Esophagus squamous epithelium (tissue), 5 donors: ENCODE measurements at places on chromosomes 2 and 18.

DNA sequence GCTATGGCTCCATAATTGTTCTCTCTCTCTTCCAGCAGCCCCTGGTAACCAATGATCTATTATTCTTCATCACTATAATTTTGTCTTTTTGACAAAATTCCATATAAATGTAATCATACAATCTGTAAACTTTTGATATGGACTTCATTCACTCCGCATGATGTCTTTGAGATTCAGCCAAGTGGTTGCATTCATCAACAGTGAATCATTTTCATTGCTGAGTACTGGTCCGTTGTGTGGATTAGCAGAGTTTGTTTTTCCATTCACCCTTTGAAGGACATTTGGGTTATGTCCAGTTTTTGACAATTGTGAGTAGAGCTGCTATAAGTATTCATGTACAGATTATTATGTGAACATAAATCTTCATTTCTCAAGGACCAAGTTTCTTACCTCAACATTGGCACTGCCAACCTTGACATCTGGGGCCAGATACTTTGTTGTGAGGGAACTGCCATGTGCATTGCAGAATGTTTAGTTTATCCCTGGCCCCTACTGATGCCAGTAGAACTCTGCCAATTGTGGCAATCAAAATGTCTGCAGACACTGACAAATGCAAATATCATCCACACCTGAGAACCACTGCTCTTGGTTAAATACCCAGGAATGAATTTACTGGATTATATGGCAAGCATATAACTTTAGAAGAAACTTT, 48.4 kb upstream of the BCL2L11 start:
- DNase-seq = no peak

- DNase-seq = no peak
Measured at GRCh38 chr2:240915526-240916341, 9.6 kb downstream of the CROCC2 start.

- no peak for DNase-seq
Measured at GRCh38 chr2:234630801-234631261, 133.9 kb upstream of the ARL4C start.

GRCh38 chr2:18516112-18516511, 44.3 kb downstream of the RDH14 start:
- no peak for DNase-seq

- no peak for DNase-seq
Measured at GRCh38 chr2:218465987-218466633, 47.2 kb downstream of the VIL1 start.

DNA sequence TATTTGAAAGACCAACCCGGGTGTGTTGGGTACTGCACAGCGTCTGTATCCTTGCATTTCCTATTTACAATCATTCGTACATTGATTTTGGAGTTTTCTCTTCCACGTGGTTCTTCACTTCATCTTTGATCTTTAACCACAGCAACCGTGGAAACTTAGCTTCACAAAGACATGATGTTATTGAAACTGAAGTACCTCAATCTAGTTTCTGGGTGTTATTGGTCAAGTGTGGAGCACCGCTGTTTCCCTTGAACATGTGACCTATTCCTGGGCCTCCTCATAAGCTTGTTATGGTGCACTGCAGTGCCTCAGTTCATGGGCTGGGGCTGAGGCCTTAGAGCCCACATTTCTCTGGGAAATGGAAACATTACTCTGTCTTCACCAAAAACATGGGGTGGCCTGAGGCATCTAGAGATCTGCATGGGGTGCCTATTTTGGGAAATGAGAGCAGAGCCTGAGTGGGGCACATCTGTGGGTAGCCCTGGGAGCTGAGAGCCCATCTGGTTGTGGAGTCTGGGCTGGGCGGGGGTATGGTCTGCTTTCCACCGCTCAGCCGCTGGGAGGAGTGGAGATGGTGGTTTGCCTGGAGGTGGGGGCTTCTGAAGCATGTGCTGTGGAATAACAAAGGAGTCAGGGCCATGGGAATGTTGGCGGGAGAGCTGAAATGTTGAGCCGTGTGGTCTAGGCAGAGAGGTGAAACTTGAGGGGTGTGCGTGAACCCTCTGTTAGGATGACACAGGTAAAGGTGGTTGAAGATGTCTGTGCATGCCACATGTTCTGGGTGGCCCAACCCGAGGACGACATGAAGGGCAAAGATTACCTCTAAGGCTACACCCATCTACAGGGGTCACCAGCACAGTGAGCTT, 37.4 kb downstream of the ZNF236 start:
- DNase-seq = no peak

DNA sequence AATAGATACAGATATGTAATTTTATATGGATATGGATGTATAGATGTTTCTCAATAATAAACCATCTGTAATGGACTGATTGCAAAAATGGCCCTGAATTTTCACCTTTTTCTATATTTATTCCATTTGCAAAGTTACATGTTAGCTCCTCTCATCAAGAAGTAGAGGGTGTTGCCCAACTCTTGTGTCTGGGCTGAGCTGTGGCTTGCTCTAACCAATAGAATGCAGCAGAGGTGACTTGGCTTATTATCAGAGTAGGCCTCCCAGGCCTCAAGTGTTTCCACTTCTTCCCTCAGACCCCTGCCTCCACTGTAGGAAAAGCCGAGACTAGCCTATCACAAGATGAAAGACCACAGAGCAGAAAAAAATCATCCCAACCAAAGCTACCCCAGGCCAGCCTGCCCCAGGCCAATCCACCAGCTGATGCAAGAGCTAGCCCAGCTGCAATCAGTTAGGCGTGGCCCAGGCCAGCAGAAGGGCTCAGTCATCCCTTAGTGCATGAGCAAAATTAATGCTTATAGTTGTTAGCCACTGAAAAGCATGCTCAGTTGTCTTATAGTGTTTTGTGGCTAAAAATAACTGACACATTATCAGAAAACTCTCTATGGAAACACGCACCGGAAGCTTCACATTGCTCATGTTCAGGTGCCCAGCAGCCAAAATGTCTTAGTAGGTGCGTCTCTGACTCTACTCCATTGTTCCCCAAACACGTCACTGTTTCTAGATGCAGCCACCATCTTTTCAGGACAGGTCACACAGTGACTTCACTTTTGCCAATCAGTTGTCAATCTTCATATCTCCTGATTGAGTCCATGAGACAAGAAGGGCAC, 464.0 kb downstream of the FBXO15 start:
- no peak for DNase-seq

DNA sequence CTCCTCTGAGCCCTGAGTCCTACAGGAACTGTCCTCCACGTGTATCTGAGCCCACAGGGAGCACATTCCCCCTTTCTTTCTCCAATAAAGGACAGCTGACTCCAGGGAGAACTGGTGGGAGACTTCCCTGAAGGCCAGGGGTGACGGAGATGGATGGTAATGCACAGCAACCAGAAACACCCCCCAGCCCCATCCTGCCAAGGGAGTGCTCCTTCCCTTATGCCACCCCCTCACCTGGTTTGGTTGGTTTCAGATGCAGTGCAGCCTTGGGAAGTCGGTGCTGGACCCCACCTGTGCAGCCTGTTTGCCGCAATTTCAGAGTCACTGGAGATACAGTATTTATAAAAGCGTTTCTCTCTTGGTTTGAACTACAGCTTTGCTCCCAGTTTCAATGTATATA, 24.0 kb downstream of the GPR55 start:
- DNase-seq = no peak

DNA sequence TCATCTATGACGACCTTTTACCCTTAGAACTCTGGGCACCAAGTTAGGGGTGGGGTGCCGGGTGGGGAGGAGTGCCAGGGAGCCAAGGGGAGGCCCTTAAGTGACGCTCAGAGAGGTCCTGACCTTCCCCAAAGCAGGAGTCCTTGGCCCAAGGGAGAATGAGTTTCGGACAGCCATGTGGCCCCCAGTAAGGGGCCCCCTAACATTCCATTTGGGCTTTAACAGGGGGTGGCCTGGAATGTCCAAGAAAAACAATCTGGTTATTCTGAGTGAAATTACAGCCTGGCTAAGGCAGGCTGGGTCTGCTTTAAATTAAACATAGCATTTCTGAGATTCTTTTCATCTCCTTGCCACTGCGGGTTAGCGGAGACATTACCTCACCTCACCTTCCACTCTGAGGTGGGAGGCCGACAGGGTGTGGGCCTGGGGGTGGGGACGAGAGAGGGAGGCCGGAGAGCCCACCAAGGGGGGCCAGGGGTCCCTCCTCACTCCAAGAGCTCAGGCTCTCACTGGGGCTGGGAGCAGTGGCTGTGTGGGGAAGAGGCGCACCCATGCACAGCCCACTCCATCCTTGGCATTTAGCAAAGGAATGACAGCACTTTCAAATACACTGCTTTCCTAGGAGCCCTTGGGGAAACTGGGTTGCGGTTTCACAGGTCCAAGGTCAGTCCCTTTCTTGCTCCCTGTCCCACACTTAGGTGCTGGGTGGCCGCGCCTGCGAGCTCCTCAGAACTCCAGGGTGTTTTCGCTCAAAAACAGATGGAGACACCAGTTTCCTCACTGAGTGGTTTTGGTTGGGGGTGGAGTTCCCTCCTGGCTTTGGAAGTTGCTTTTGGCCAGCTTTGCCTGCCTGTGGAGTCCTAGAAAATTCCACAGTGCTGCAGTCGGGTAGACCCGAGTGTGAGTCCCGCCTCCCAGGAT, 107.4 kb downstream of the POLR1A start:
- DNase-seq = no peak

DNA sequence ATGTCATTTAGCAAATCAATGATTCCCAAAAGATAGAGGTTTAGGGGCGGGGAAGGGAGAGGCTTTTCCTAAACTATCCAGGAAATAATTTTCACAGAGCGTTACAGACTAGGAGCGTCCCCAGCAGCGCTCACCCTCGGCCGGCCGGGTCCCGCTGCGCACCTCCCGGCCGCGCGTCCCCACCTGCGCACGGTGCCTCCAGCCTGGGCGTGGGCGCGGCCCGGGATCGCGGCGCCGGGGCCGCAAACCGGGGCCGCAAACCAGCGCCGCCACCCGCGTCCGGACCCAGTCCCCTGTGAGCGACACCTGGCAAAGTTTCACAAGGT, 684 bp upstream of the ZCCHC2 start:
- DNase-seq = no peak

GRCh38 chr2:88048541-88048940, 7.0 kb downstream of the KRCC1 start:
- DNase-seq = no peak

- DNase-seq = no peak
Measured at GRCh38 chr2:225637259-225637658, 237.7 kb downstream of the NYAP2 start.

DNA sequence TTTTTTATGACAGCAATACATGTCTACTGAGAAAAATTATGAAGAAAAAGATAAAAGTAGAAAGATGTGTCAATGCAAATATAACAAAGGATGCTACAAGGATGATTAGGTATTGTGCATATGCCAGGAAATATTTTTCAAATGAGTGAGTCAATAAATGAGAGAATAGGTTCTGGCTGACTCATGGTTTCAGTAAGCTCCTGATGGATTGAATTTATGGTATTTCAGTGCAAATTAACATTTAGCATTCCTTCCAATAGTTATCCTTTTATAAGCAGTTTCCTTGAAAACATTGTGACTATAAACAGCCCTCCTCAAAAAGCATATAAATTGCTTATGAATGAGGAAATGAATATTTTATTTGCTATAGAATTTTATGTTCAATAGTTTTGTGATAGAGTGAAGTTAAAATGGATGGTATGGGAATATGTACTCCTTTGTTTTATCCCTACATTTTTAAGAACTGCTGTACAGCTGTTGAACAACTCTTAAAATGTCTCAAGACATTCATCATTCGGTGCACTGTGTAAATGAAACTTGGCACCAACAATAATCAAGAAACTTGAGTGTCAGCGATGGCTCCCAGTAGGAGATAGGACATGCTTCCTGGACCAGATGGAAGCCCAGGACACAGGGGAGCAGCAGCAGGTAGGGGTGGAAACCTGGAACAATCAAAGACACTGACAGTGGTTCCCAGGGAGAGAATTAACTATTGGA, 144.7 kb downstream of the PMAIP1 start:
- no peak for DNase-seq

GRCh38 chr2:101762451-101763171, 65.1 kb downstream of the MAP4K4 start:
- DNase-seq = no peak

GRCh38 chr2:241877989-241878970, 8.8 kb downstream of the RTP5 start:
- no peak for DNase-seq

GRCh38 chr2:174224665-174225288, 23.6 kb downstream of the OLA1 start:
- no peak for DNase-seq

GRCh38 chr2:96233436-96233835, 24.8 kb upstream of the STARD7 start:
- DNase-seq = no peak

GRCh38 chr2:127183771-127184170, 36.3 kb downstream of the CYP27C1 start:
- DNase-seq = no peak

DNA sequence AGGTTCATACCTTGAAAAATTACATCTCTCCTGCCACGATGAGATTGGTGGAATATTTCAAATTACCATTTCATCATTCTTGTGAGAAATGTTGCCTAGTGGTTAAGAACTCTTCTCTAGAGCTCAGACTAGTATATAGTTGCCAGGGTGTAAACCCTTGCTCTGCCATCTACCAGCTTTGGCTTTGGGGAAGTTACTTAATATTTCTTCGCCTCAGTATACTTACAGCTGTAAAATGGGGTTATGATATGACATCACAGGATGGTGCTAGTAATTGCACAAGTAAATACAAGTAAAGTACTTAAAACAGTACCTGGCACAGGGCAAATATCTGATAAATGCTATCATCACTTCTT, 1.5 kb downstream of the SPOPL start:
- DNase-seq = no peak

DNA sequence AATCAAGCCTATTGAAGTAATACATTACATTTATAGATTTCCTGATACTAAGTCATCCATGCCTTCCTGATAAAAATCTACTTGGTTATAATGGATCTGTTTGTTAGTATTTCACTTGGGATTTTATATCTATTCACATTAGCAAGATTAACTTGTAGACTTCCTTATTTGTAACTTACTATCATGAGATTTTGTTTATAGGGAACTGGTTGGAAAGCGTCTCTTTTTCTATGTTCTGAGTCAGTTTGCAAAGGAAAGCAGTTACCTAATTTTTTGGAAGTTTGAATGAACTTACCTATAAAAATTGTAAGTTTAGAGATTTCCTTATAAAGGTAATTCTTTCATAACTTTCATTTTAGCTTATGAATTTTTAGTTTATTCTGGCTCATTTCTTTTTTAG, 141.4 kb downstream of the SMAD7 start:
- no peak for DNase-seq

GRCh38 chr2:134466141-134466540, 212.3 kb downstream of the MGAT5 start:
- DNase-seq = no peak

- no peak for DNase-seq
Measured at GRCh38 chr2:202560200-202560599, 74.6 kb upstream of the FAM117B start.

- no peak for DNase-seq
Measured at GRCh38 chr2:70930371-70931329, 5.0 kb upstream of the ATP6V1B1 start.
